ENCODE measurements at places on chromosomes 12 and 14. TPM values are rescaled to one million over a fixed set of nuclear protein-coding genes. Genes with fewer than 3 reads are reported as not detected.

GRCh38 chr14:42802346-42802745 lies 1195.7 kb downstream of the LRFN5 start:
- H3K27me3 ChIP-seq: no peaks in the 10 kb centered on the region
- no peaks in the 10 kb centered on the region for H3K36me3 ChIP-seq
- H3K27ac ChIP-seq: no peak overlapping the region
- DNase-seq: no peak
- H3K4me1 ChIP-seq: no peaks in the 10 kb centered on the region
- H3K4me3 ChIP-seq: no peak overlapping the region

DTX3 gene
- total RNA-seq: 75.6 TPM

MGAT4C gene
- under 0.01 TPM for total RNA-seq

DNA sequence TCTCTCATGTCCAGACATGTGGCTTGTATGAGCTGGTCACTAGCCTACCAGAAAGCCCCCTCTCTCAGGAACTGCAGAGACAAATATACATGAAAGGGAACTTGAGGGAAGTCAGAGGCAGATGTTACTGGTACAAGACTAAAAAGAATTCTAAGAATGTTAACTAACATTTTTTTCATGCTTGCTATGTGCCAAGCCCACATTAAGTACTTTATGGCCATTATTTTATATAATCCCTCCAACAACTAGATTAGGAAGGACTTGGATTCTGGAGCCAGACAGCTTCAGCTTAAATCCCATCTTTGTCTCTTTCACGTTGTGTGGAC lies 24.6 kb downstream of the TTC9 start:
- no peaks in the 10 kb centered on the region for H3K27me3 ChIP-seq
- H3K4me3 ChIP-seq: no peak overlapping the region
- no peak overlapping the region for H3K27ac ChIP-seq
- H3K4me1 ChIP-seq: no peaks in the 10 kb centered on the region

GRCh38 chr14:96614481-96614881 lies 112.3 kb downstream of the PAPOLA start:
- no peak overlapping the region for H3K27ac ChIP-seq
- no peaks in the 10 kb centered on the region for H3K4me1 ChIP-seq
- peaks cover 42% of the 10 kb centered on the region for H3K27me3 ChIP-seq
- no peak overlapping the region for H3K4me3 ChIP-seq
- no peaks in the 10 kb centered on the region for H3K36me3 ChIP-seq

SLC25A47 gene
- not detected for total RNA-seq

All from neural crest cell (in vitro differentiated cells).